ENCODE measurements at places on chromosomes 6 and 20. TPM values are rescaled to one million over a fixed set of nuclear protein-coding genes. Genes with fewer than 3 reads are reported as not detected.

The MEI4 gene
- 0.23 TPM for total RNA-seq

The STK4 gene
- total RNA-seq = 33.8 TPM

The IMPG1 gene
- total RNA-seq = not detected

The WFDC10B gene
- total RNA-seq = 0.54 TPM

The SALL4 gene
- total RNA-seq = 231 TPM

The FYN gene
- total RNA-seq = 97.2 TPM

The CDC40 gene
- 27.2 TPM for total RNA-seq

GRCh38 chr6:33391922-33392594 lies 435 bp downstream of the KIFC1 start:
- peak overlapping the region; percentile 62 for H3K27ac ChIP-seq
- peak overlapping the region; percentile 81 for H3K4me3 ChIP-seq
- H3K4me1 ChIP-seq = peaks cover 2% of the 10 kb centered on the region
- no peaks in the 10 kb centered on the region for H3K36me3 ChIP-seq

- H3K27ac ChIP-seq = no peak overlapping the region
- H3K4me3 ChIP-seq = no peak overlapping the region
- no peaks in the 10 kb centered on the region for H3K4me1 ChIP-seq
- no peak for DNase-seq
Observed at GRCh38 chr6:121711472-121711871, 276.0 kb downstream of the GJA1 start.

DNA sequence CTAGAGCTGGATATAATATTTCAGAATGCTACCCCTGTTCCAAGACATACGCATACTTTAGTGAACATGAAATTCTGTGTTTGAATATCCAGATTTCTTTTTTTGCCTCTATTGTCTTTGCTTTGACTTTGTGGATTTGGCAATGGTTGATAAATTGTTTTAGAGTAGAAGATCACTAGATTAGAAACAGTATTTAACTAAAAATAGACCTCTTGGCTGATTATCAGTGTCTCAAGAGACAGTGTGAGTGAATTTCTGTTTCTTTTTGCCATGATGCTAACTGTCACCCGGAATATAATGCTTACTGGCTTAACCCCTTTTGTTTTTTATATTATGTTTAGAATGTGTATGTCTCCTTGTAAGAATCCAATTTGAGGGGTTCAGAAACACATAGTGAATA lies 102.5 kb downstream of the PLCB1 start:
- no peak overlapping the region for H3K4me3 ChIP-seq
- no peaks in the 10 kb centered on the region for H3K27me3 ChIP-seq
- no peaks in the 10 kb centered on the region for H3K4me1 ChIP-seq
- DNase-seq = no peak
- no peak overlapping the region for H3K27ac ChIP-seq

DNA sequence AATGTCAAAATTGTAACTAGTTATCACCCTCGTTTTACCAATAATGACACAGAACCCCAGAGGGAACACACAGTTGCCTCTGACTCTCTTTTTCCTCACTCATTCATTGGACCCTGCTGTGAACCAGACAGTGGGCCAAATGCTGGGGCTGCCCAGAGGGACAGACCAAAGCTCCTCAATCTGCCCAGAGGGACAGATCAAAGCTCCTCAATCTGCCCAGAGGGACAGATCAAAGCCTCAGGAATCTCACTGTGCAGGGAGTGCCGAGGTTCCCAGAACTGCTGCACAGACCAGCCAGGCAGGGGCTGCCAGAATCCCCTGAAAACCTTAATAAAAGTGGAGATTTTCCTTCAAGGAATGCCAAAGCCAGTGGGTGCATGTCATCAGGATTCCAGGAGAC lies 179.1 kb downstream of the SOD2 start:
- no peak for DNase-seq
- H3K4me1 ChIP-seq = no peaks in the 10 kb centered on the region
- H3K27ac ChIP-seq = no peak overlapping the region
- H3K27me3 ChIP-seq = no peaks in the 10 kb centered on the region

- no peaks in the 10 kb centered on the region for H3K36me3 ChIP-seq
- H3K4me1 ChIP-seq = no peaks in the 10 kb centered on the region
- no peaks in the 10 kb centered on the region for H3K27me3 ChIP-seq
- DNase-seq = no peak
- no peak overlapping the region for H3K27ac ChIP-seq
Observed at GRCh38 chr20:41782255-41782654, 164.1 kb upstream of the CHD6 start.

GRCh38 chr20:23451956-23452487 lies 654 bp downstream of the CST11 start:
- no peaks in the 10 kb centered on the region for H3K36me3 ChIP-seq
- peaks cover 7% of the 10 kb centered on the region for H3K27me3 ChIP-seq
- H3K4me3 ChIP-seq = no peak overlapping the region
- DNase-seq = no peak
- no peaks in the 10 kb centered on the region for H3K4me1 ChIP-seq
- no peak overlapping the region for H3K27ac ChIP-seq

DNA sequence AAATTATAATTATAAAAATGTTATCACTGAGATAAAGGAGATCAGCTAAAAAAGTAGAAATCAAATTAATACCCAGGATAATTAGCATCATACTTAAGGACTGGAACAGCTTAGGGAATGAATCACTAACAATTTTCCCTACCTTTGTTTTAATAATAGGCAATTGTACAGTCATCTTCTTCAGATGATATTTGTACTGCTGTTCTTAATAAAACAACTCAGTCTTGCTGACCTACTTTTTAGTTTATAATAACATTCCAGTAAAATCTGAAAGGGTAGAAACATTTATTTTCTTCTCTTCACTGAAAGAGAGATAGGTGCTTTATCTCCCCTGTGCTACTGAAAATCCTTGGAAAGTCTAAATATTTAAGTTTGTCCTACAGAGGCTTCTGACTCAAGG lies 271.2 kb upstream of the THEMIS start:
- no peak overlapping the region for H3K4me3 ChIP-seq
- no peak for DNase-seq
- no peaks in the 10 kb centered on the region for H3K4me1 ChIP-seq
- no peaks in the 10 kb centered on the region for H3K36me3 ChIP-seq
- no peak overlapping the region for H3K27ac ChIP-seq
- no peaks in the 10 kb centered on the region for H3K27me3 ChIP-seq

DNA sequence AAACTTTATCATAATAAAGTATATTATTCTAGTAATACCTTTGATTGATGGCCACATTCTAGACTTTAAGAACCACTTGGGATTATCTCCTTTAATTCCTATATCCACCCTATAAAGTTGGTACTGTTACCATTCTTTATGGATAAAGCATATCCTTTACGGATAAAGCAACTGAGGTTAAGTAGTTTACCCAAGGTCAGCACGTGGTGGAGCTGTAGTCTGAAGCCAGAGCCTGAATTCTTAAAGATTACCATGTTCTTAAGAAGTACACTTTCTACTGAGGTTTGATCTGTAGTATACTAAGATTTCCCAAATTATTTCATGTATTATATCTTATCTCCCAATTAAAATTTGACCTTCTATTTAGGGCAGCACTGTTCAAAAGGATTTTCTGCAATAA lies 3.0 kb upstream of the NCOA7 start:
- H3K27ac ChIP-seq = no peak overlapping the region
- no peak for DNase-seq
- H3K4me3 ChIP-seq = no peak overlapping the region
- H3K36me3 ChIP-seq = no peaks in the 10 kb centered on the region
- H3K27me3 ChIP-seq = no peaks in the 10 kb centered on the region

DNA sequence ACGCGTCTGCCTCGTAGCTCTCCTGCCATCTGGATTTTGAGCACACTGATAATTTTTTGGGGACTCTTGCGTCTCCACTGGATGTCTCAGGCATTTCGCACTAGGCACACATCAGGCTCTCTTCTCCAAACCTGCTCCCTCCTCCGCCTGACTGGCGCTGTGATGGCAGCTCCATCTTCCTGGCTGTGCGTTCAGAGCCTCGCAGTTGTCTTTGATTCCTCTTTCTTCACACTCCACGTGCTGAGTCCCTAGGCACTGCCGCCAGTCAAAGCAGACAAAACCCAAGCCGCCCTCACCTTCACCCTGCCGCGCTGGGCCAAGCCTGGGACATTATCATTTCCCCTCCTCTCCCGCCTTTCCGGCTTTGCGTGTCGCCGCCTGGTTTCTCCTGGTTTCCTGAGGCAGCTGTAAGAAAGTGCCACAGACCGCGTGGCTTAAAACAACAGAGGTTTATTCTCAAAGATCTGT lies 778 bp downstream of the PSMG4 start:
- no peak for DNase-seq
- H3K27me3 ChIP-seq = no peaks in the 10 kb centered on the region
- no peak overlapping the region for H3K27ac ChIP-seq
- H3K36me3 ChIP-seq = peaks cover 9% of the 10 kb centered on the region

DNA sequence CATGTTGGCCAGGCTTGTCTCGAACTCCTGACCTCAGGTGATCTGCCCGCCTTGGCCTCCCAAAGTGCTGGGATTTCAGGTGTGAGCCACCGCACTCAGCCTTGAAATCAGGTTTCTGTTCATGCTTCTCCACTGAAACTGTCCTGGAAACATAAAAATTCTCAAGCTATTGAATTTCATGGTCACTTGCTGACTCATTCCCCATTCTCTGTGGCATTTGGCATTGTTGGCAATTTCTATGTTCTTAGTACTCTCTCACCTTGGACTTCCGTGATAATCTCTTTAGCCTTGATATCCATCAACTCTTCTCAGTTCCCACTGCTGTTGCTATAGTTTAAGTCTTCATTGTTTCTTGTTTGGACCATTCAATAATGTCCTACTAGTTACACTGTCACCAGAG lies 6.2 kb downstream of the SEL1L2 start:
- DNase-seq = no peak
- no peaks in the 10 kb centered on the region for H3K4me1 ChIP-seq
- H3K36me3 ChIP-seq = no peaks in the 10 kb centered on the region
- H3K4me3 ChIP-seq = no peak overlapping the region
- H3K27ac ChIP-seq = no peak overlapping the region
- H3K27me3 ChIP-seq = no peaks in the 10 kb centered on the region

DNA sequence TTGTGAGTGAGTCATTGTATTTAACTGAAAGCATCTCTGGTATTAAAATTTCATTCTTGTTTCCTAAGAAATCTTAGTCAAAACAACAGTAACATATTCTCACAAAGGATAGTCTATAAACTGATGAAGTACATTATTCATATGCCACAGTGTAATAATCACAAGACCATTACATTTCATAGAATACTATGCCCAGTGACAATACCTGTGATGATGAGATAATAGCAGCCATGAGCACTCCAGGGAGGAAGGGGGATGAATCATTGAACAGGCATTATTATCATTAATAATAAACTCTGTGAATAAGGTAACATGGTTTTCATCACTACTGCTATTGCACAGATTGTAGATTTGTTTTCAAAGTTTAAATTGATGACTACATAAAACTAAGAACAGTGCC lies 667.9 kb downstream of the EPM2A start:
- no peak overlapping the region for H3K27ac ChIP-seq
- H3K4me1 ChIP-seq = no peaks in the 10 kb centered on the region
- H3K36me3 ChIP-seq = no peaks in the 10 kb centered on the region
- no peak for DNase-seq
- H3K27me3 ChIP-seq = no peaks in the 10 kb centered on the region
- H3K4me3 ChIP-seq = no peak overlapping the region
